ENCODE measurements at places on chromosomes 16 and 17. TPM values are rescaled to one million over a fixed set of nuclear protein-coding genes. Genes with fewer than 3 reads are reported as not detected.

- DNase-seq = no peak
Measured at GRCh38 chr16:72266836-72267235, 94.9 kb upstream of the PMFBP1 start.

DNA sequence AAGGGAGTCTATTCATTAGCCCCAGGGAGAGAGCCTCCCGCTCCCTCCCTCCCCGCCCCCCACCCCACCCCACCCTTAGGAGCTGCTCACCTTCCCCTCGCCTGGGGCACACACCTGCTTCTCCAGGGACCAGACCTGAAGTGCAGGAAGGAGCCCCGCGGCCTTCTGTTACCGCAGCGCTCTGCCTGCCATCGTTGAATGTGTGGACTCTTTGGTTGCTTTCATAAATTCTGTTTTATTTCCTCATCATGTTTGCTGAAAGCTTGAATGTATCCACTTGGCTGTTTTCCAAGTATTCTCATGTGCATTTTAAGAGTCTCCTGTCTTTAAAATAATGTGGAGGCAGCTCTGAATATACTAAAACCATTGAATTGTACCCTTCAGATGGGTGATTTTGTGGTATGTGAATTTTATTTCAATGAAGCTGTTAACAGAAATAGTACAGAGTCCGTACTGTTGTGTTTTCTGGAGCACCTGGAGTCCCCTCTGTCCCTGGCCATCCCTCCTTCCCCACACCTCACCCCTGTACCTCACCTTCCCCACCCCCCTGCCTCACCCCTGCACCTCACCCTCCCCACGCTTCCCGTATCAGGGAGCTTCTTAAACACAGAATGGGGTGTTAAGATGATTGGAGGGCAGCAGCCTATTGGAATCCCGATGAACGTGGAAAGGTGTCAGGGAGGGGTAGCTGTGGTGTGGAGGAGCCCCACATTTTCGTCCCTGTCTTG, 25.5 kb downstream of the RAB11FIP3 start:
- DNase-seq = no peak

DNA sequence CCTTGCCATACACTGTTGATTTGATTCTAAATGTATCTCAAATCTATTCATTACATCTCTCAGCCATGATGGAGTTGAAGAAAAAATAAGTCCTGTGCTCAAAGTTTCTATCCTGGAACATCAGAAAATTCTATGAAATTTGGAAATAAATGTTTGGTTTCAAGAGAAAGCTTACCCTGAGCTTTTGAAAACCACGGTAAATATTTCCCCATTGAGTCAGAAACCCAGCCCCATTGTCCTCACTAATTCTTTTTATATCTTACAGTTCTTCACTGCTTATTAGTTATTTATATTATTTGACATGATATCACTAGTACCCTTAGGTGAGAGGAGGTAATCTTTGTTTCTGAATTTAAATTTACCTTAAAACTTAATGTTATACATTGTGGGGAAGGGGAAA, 128.5 kb downstream of the MRTFB start:
- DNase-seq = no peak

- peak; percentile 13 for DNase-seq
Measured at GRCh38 chr16:4488499-4488967, 12.3 kb downstream of the HMOX2 start.

Gene ASPA
- total RNA-seq = not detected

GRCh38 chr17:31553506-31553905, 162.0 kb downstream of the RAB11FIP4 start:
- no peak for DNase-seq

Measured in hematopoietic multipotent progenitor cell (in vitro differentiated cells).